ENCODE measurements at places on chromosomes 3 and 15.

DNA sequence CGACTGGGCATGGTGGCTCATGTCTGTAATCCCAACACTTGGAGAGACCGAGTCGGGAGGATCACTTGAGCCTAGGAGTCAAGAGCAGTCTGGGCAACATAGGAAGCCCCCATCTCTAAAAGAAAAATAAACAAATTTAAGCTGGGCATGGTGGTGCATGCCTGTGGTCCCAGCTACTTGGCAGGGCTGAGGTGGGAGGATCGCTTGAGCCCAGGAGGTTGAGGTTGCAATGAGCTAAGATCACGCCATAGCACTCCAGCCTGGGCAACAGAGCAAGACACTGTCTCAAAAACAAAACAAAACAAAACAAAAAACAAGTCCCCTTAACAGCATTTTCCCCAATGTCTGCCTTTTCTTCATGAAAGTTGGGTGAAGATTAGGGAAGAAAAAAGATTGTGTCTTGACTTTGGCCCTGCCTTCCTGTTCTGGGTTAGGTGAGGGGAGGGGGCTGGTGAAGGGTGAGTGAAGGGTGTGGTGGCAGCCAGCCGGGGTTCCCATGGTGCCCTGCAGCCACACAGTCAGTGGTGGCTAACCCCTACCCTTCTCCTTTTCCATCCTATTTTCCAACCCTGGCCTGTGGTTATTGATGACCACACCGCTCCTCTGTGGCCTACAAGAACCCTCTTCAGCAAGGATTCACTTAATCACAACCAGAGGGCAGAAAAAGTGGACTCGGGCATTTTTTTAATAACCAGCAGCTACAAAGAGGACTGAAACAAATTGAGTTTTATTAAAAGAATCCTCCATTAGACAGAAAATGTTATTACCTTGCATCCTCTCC is 28.4 kb upstream of the SMAD3 start:
- DNase-seq = no peak

- peak; percentile 68 for DNase-seq
Observed at GRCh38 chr3:175075269-175075668, 216.1 kb downstream of the NAALADL2 start.

GRCh38 chr15:89105147-89105546 is 16.9 kb downstream of the ABHD2 start:
- DNase-seq = peak; percentile 99

DNA sequence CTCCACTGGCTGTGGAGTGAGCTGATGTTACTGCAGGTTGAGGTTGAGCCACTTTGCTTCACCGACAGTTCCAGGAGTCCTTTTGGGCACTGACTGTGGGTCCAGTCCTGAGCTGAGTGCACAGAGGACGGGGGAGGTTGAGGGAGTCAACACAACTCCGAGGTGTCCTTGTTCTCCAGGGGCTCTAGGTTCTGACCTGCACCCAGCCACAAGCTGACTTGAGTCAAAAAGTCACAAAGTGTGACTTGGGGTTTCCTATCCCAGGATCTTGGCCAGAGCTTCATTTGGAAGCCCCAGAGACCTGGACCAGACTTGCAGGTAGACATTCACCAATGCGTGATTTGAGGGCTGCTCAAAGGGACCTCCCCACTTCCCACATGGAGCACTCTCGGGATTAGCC is 95.0 kb downstream of the FAM43A start:
- DNase-seq = no peak

DNA sequence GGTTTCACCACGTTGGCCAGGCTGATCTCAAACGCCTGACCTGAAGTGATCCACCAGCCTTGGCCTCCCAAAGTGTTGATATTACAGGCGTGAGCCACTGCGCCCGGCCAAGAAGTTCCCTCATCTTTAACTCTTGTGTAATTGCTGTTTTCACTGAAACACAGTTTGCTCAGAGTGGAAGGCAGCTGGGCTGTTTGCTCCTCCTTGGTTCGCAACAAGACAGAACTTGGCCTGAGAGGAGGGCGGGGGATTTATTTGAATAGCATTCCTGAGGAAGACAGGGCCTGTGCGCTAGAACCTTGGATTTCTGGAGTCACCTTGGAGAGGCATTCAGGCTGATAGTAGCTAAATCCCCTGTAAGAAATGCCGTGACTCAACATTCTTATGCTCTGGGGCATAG is 226.7 kb upstream of the MCTP2 start:
- DNase-seq = no peak

DNA sequence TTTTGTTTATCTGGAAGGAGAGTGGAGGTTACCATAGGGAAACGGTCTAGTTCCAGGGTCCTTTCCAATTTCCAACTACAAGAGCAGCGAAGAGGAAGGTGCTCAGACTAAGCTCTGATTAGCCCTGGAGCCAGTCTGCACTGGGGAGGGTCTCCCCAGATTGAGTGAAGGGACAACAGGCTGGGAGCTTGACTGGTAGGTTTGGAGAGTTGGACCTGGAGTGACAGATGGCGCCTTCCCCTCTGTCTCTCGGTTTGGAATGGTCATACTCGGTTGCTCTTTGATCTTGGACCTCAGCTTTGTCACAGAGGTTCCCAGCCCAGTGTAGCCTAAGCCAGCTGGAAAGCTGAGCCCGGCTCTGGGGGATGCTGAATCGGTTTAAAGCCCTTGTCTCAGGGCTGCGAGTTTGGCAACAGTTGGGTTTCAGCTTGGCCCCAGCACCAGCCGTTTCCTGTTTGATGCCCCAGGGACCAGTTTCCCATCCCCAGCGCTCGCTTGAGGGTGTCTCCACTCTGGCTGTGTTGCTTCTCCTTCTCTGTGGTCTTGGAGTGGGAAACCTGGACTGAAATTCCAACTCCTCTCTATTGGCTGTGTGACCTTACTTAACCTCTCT is 53.1 kb upstream of the ULK4 start:
- DNase-seq = no peak

DNA sequence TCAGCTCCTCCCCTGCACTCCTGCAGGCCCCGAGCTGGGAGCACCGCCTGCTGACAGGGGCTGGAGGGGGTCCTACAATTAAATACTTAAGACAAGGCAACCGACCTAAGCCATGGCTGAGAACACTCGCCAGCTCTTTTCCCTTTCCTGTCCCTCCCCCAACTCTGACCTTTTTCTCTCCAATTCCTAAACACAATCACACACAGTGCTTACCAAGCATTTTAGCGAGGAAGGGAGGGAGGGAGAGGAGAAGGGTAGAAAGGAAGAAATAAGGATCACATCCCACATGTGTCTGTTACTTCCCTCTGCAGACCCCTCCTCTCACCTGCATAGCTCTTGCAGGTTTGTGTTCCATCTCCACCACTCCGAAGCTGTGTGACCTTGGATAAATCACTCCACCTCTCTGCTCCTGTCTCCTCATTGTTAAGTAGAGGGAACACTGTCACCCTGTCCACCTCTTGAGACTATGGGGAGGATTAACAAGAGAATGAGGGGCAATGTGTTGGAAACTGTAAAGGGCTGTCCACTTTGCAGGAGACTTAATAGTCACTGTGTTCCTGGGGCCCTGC is 63.6 kb downstream of the CYP11A1 start:
- no peak for DNase-seq

DNA sequence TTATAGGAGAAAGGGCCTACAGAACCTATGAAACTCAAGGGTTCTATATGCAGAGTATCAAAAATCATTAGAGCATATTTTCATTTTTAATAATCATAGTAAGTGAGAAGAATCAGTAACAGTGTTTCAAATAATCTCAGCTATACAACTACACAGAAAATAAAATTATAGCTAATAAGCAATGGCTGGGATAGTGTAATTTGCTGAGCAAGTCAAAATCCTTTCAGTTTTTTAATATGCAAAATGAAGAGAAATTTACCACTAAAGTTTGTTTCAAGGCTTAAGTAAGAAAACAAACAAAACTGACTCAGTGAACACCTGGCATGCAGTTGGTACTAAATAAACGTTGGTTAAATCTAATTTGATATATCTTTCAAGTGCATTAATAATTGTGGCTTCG is 66.2 kb downstream of the EFL1 start:
- no peak for DNase-seq

- DNase-seq = peak; percentile 34
Observed at GRCh38 chr3:71142441-71143161, 440.9 kb downstream of the FOXP1 start.

DNA sequence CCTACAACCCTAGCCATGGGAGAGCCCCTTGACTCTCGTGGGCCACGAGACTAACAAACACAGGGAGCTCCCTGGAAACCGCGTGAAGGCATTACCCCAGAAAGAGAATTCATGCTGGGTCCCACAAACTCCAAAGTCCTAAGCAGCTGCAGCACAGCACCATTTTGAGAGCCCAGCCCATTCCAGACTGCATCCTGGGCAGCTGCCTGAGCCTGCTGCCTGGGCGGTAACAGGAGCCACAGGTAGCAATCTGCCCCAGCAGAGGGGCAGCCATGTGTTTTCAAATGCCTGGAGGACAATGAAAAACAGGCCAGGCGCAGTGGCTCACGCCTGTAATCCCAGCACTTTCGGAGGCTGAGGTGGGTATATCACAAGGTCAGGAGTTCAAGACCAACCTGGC is 62.9 kb upstream of the TBC1D23 start:
- DNase-seq = no peak

DNA sequence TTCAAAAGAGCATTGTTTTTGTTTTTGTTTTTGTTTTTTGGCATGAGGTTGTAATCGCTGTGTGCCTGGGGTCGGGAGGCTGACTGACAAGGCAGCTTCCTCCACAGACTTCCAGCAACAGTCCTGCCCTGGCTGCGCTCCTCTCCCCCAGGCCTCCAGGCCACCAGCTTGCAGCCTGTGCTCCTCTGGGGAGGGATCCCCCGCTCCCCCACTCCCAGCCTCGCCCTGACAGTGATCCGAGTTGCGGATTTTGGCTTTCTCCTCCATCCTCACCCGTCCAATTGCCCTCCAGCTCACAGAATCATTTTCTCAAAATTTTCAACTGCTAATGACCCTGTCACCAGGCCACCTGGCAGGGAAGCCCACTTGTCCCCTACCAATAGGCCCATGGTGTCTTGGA is 36.5 kb upstream of the PCSK6 start:
- DNase-seq = no peak

GRCh38 chr15:101359365-101359947 is 64.4 kb upstream of the SNRPA1 start:
- DNase-seq = peak; percentile 9

- DNase-seq = no peak
Observed at GRCh38 chr3:20104167-20104661, 64.0 kb downstream of the KAT2B start.

DNA sequence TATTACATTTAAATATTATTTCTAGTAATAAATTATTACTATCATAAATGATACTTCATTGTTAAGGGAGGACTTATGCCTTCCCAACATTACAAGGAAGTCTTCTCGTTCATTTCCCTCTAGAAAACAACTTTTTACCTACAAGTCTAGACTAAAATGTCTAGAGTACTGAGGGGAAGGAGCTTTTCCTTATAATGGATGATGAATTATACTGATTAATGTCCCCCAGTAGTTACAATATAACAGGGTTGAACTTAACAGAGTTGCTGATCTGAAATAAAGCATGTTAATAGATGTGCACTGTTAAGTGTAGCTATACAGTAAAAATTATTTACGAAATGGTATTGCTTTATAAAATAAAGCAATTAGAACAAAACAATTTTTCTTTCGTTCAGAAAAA is 2.7 kb upstream of the MNS1 start:
- DNase-seq = no peak

DNA sequence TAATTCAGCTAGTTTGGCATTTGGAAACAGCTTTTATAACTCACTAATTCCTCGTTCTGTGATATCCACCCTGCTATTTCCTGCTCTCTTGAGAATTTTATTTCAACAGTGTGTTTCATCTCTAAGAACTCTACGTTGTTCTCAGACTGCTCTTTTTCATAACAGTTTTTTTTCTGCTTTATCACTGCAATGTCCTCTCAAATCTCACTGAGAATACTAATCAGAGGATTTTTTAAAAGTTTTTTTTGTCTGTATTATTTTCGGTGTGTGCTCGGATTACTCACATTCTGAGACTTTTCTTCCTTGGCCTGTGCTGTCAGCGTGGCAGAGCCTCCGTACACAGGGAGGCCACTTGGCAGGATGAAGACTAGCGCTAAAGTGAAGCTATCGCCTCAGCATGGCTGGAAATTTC is 59.4 kb upstream of the NEO1 start:
- DNase-seq = peak; percentile 12

- DNase-seq = no peak
Observed at GRCh38 chr15:70166506-70167087, 68.9 kb upstream of the TLE3 start.

- DNase-seq = no peak
Observed at GRCh38 chr3:72682936-72683452, 165.3 kb downstream of the SHQ1 start.

- DNase-seq = no peak
Observed at GRCh38 chr3:128867200-128868125, 12.0 kb upstream of the ACAD9 start.

- DNase-seq = no peak
Observed at GRCh38 chr15:43211224-43211735, 9.5 kb downstream of the EPB42 start.

- DNase-seq = no peak
Observed at GRCh38 chr3:30641416-30642251, 35.2 kb downstream of the TGFBR2 start.

DNA sequence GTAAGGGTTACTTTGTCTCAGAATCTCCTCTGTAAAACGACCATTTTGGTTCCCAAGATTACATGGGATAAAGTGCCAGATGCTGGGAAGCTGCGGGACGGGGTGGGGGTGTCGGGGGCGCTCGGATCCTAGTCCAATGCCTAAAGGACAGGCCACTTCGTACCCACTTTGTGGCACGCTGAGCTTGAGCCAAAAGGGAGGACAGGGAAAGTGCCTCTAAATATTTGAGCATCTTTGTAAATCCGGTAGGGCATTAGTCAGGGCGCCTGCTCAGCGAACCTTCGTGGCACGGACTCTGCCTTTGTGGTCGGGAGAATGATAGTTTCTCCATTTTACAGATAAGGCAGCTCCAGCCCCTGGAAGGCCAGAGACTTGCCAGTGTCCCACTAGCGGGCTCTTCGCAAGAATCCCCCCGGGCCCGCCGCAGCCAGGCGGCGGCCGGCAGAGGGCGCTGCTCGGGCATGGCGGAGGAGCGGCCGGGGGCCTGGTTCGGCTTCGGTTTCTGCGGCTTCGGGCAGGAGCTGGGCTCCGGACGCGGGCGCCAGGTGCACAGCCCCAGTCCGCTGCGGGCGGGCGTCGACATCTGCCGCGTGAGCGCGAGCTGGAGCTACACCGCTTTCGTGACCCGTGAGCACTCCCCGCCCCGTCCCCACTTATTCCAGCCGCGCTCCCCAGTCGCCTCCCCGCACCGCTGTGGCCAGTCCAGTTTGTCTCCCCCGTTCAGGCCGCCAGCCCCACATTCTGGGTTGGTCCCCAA is 1.8 kb downstream of the RCCD1 start:
- peak; percentile 70 for DNase-seq

GRCh38 chr15:76146812-76147211 is 87.0 kb downstream of the TMEM266 start:
- DNase-seq = no peak

DNA sequence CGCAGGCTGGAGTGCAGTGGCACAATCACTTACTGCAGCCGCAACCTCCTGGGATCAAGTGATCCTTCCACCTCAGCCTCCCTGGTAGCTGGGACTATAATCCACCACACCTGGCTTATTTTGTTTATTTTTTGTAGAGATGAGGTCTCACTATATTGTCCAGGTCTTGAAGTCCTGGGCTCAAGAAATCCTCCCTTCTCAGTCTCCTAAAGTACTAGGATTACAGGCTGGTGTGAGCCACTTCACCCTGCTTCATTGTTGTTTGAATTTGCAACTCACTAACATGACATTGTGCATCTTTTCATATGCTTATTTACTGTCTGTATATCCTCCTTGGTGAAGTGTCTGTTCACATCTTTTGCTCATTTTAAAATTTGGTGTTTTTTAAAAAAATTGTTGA is 10.1 kb downstream of the PARP15 start:
- DNase-seq = no peak

Data from IMR-90 (cell line).